Eye (tissue), 1 donor: ENCODE measurements at places on chromosomes 4 and X.

DNA sequence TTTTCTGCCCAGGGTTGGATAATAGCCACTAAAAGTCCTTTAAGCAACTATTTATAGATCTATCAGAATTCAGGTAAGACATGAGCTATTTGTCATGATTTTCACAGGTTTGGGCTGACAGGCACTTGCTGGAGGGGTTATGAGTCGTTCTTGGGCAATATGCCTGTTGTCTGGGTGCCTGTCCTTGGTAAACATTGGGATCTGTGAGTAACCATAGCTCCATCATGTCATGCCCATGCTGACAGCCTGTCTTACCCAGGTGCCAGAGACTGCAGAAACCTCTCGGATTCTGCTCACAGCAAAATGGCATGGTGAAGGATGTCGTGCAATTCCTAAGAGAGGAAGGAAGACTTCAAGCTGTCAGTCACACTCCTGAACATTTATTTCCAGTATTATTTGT, 116.0 kb upstream of the PUDP start:
- no peak for DNase-seq

GRCh38 chr4:151469970-151470369, 61.0 kb downstream of the FHIP1A start:
- DNase-seq, result no peak

DNA sequence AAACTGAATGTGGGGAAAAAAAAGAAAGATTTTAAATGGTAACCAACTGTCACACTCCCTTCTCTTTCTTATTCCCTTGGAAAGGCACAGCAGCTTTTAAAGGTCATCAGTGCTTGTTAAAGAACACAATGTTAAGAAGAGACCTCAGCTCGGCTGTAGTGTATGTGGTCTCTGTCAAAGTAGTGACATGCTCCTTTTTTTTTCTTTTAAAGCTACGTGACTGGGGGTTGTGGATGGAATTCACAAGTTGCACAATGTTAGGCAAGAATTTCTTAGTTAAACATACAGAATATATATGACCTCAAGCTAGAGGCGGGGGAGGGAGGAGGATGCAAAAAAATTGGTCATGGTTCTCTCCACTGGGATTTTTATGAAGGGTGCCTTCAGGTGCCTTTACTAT, 45.6 kb downstream of the OCRL start:
- no peak for DNase-seq

GRCh38 chr4:39235696-39236095, 53.4 kb downstream of the WDR19 start:
- no peak for DNase-seq

- peak; percentile 57 for DNase-seq
These were observed at the start of gene FRMPD3 for GRCh38 chrX:107448998-107449835. TSS of gene FRMPD3 (plus strand) at chrX:107449652. CDS start at chrX:107526589, 76,937 bp downstream.

- no peak for DNase-seq
These were observed 8.5 kb downstream of the RAB9A start for GRCh38 chrX:13697455-13697854.

- peak; percentile 1 for DNase-seq
These were observed 245.2 kb upstream of the DIPK2B start for GRCh38 chrX:45445745-45446412.

DNA sequence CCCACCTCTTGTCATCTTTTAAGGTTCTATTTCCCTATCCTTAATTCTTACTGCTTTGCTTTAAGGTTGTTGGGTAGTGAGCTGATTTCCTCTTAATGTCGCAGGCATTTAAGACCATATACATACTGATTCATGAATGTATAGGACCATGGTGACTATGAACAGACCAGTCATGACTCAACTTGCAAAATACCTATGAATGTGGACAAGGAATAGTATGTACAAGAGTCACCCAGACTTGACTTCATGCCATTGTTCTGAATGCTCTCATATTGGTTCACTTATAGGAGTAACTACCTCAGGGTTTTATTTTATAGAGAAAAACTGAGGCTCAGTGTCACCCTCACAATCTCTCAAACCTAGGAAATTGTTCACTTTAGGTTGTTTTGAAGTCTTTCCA, 44.3 kb downstream of the CCNG2 start:
- DNase-seq, result no peak

DNA sequence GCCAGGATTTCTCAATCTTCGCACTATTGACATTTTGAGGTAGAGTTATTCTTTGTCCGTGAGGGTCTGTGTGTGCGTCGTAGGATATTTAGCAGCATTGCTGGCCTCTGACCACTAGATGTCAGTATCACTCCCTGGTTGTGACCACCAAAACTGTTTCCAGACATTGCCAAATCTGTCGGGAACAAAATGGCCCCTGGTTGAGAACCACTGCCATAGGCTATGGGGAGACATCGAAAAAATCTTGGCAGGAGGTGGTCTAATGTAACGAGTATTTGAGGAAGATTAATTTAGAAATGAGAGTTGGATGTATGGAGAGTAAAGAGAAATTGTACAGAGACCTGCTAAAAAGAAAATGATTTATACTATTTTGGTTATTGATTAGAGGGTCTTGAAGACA, 108.4 kb downstream of the DOCK11 start:
- DNase-seq, result peak; percentile 80

GRCh38 chr4:37095925-37096324, 148.6 kb upstream of the NWD2 start:
- DNase-seq, result no peak

GRCh38 chrX:37782359-37782758, 2.5 kb downstream of the CYBB start:
- no peak for DNase-seq

DNA sequence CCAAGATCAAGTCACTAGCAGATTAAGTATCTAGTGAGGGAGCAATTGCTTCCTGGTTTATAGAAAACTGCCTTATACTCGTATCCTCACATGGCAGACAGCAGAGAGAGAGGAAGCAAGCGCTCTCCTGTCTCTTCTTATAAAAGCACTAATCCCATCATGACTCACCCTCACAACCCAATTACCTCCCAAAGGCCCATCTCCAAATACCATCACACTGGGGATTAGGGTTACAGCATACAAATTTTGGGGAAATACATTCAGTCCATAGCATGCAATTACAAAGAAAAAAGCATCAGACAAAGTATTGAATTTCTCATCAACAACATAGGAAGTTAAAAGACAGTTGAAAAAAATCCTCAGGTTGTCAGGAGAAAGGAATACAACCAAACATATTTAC, 292.6 kb downstream of the IQCM start:
- DNase-seq, result no peak

- no peak for DNase-seq
These were observed 472.5 kb downstream of the INPP4B start for GRCh38 chr4:142373610-142374009.

DNA sequence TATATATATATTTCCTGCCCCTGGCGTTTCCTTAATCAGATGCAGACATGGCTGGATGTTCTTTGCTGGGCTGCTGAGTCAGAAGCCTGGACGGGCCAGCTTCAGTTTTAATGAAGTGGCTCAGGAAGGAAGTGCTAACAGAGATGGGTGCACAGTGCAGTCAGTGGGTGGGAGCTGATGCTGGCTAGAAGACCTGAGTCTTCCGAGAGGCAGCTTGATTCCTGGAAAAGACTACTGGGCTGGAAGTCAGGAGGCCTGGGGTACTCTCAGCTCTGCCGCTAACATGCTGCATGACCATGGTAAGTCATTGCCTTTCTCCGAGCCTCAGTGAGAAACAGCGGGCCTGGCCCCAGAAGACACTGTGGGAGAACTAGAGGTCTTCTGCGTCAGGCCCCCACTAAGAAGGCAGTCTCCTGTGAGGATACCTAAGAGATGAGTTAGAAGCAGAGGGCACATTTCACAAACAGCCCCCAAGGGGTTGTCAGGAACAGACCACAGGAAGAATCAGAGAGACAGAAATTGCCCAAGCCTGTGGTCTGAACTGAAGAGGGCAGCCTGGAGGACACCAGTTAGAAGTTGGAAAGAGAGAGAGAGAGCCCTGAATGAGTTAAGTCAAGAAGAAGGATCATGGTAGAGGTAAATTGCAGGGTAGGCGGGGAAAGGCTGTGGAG, 8.3 kb upstream of the CD40LG start:
- DNase-seq, result no peak

DNA sequence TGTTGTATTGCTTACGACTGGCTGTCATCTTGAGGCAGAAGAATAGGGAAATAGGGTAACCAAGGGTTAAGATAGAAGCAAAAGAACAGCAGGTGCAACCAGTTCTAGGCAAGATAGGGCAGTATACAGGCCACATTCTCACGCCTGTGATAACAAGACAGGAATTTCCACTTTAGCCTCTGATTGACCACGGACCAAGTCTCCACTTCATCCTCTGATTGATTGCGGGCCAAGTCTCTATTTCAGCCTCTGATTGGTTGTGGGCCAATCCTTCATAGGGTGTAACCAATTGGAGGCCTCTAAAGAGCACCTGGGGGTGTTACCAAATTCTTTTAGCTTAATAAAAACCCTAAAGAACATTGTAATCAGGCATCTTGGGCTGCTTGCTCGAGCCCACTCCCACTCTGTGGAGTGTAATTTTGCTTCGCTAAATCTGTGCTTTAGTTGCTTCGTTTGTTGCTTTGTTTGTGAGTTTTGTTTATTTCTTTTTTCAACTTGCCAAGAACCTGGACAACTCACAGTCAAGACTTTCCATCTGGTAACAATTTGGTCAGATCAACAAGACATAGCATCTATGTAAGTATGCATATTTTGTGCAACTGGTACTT, 8.7 kb upstream of the TBC1D9 start:
- DNase-seq, result no peak

GRCh38 chrX:63758011-63758410, 27.0 kb downstream of the ARHGEF9 start:
- no peak for DNase-seq

DNA sequence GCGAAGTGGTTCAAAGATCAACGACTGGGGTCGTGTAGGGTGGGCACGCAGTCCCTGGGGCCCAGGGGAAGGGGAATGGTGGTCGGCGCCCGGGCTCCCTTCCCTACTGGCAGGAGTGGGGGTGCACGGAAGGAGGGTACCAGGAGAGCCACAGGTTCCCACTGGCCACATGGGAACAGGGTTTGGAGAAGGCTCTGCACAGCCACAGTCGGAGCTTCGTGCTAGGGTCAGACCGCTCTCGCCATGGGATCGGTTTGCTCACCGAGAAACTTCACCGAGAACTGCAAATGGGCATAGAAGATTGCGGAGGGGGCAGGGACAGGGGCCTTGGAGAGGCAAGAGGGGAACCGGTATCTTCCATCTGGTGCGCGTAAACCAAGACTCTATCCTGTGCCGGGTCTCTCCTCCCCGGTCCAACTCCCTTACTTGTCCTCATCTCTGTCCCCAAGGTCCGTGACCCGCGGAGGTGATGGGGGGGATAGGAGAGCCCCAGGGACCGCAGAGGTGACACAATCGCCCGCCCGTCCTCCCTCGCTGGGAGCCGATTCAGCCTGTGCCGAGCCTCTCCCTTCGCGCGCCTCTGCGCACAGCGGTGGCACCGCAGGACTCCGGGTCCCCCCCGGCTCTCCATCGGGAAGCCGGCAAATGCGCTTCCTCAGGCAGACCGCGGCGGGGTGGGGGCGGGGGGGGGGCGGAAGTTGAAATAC, 1.0 kb downstream of the SCD5 start:
- DNase-seq, result peak; percentile 76

DNA sequence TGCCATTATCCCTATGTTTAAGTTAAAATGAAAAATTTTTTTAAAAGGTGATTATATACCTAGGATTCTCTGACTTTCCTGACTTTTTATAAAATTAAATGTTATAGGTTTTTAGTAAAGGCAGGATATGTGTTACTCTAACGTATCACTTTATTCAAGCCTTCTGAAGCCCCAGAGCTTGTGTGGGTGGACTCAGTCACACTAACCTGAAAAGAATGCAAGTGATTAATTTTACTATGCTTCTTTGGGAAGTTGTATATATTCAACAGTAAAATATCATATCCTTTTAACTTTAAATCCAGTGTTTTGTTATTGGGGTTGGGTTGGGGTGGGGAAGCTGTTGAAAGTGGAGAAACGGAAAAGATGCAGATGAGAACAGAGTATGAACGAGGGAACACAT, 22.8 kb downstream of the PDLIM3 start:
- DNase-seq, result no peak

DNA sequence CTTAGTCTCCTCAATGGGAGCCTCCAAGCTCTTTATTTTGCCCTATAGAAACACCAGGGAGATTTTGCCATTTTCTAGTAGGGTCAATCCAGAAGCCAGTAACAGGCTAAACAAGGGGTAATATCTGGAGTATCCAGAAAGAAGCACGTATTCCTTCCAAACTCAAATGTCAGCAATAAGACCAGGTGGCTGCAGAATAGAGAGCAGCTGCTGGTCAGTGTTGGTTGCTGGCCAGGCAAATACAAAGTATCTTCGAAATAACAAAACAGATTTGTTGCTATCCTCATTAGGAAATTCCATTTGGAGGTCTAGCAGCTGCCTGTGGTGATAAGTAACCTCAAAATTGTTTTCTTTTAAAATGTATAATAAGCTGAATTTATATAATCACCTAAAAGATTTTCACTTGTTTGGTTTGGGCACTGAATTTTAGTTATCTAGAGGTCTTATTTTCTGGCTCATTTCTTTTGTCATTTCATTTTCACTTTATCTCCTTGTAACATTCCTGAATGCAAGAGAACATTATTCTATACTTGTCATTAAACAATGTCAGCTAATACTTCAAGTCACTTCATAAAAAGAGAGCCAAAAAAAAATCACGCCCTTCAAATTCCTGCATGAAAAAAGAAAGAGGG, 320.6 kb downstream of the DTHD1 start:
- DNase-seq, result no peak

DNA sequence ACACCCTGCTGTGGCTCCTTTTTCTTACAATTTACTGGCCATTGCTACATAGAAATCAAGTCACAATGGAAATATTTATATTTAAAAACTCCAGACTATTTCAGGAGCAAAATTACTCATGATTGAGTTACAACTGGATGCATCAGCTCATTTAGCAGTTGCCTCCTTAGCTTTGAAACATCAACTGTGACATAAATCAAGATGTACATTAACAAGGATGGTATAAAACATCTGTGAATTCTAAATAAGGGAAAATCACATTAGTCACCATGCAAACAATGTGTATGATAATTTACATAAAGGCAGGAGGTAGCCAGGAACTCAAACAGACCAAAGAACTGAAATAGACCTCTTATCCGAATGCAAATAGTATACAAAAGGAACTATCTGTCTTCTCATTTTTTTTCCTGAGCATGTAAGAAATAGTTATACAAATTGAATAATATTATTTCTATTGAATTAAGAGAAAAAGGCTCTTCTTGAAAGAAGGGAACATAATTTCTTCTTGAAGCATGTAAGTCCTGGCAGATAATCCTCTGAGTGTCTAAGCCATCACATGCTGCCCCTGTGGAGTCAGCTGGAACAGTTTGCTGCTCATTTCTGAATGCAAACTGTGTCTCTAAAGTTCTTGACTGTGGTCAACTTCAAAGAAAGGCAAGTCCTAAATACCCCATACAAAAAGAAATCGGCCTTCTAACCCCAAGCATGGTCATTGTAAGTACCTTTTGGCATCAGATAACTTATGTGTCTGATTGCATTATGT, 151.2 kb downstream of the NAA11 start:
- peak; percentile 37 for DNase-seq

GRCh38 chr4:144574509-144574908, 71.4 kb upstream of the HHIP start:
- no peak for DNase-seq

DNA sequence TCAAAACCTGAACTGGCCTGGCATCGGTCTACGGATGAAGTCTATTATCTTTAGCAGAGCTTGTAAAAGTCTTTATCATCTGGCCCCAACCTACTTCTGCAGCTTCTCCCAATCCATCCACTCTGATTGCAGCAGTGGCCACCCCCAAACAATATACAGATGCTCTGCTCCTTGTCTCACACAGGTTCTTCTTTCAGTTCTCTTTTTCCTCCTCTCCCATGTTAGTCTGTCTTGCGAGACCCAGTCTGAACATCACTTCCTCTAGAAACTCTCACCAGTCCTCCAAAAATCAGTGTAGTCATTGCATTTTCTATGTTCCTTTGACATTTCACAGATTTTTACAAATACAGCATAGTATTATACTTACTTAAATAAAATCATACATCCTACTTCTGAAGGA, 163.0 kb downstream of the FRMPD4 start:
- DNase-seq, result no peak
